ENCODE measurements at places on chromosomes 16 and 17.

- no peak for DNase-seq
Measured at GRCh38 chr17:39951924-39952679, 10.7 kb upstream of the GSDMA start.

GRCh38 chr17:3693829-3694231 is 2.1 kb downstream of the P2RX5 start:
- no peak for DNase-seq

DNA sequence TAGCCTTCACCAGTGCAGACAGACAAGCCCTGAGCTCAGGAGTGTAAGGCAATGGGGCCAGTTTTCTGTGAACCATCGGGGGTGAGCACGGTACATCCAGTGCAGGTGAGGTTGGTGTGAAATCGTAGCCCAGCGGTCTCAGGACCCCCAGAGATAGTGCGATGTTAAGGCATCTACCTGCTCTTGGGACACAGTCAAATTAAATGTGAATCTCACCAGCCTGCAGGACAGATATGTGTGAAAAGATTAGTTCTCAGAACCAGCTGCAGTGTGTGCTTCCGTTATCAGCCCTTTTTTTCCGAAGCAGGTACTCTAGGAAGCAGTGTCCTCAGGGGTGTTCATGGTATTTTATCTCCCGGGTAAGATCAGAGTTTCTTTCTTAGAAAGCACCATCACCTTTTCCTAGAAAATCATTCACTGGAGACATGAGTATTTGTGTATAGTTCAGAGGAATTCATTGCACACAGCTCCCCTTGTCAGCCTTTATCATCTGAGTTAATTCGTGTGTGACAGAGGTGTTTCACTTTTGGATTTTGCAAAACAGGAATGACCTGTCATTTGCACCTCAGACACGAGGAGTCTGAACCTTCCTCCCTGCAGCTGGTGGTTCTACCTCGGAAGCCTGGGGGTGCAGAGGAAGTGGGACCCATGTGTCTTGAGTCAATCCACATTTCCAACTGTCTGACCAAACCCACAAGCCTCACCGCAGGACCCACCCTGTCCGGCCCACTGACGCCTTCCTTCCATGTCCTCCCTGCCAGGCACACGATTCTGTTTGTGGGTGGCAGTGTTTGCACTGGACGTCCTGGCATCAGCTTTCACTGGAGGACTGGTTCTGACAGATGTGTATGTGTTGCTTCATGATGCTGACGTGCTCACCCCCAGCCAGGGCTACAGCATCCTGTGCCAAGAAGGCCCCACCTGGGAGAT is 107.8 kb downstream of the CLEC16A start:
- no peak for DNase-seq

DNA sequence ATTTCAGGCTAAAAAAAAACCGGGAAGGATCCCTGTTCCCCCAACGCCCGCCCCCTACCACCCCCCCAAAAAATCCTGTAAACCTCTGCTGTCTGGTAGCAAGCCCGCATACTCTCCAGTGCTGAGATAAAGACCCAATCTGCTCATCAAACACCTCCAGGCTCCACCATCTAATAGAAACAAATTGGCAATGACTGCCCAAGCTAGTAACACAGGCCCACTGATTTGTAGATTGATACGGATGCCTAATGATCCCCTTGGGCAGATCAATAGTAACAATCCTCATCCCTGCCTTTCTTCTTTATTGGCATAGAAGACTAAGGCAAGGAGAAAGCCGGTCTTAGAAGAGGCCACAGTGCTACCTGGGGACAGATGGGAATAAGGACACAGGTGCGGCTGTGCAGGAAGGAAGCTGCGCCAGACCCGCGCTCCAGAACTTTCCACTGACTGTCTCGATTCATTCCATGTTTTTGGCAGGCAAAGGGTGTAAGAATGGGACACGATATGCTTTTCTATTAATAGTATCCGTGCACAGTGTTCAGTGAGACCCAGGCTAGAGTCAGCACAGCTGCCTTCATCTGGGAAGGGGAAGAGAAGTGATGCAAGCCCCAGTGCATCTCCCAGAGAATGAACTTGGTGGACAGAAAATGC is 407.6 kb upstream of the PSMD7 start:
- no peak for DNase-seq

GRCh38 chr17:33623841-33624240 is 330.7 kb upstream of the ASIC2 start:
- DNase-seq = no peak

DNA sequence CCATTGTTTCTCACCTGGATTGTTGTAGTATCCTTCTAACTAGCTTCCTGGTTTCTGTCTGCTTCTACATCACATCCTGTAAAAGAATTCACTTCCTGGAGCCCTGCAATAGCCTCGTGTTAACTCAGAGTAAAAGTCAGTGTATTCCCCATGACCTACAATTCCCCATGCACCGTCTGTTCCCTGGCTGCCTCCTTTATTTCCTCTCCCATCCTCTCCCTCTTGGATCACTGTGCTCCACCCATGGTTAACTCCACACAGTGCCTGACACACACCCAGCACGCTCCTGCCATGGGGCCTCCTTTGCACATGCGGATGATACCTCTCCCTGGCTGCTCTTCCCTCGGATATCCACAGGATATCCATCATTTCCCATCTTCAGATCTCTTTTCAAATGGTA is 301.4 kb upstream of the IRX3 start:
- DNase-seq = no peak

DNA sequence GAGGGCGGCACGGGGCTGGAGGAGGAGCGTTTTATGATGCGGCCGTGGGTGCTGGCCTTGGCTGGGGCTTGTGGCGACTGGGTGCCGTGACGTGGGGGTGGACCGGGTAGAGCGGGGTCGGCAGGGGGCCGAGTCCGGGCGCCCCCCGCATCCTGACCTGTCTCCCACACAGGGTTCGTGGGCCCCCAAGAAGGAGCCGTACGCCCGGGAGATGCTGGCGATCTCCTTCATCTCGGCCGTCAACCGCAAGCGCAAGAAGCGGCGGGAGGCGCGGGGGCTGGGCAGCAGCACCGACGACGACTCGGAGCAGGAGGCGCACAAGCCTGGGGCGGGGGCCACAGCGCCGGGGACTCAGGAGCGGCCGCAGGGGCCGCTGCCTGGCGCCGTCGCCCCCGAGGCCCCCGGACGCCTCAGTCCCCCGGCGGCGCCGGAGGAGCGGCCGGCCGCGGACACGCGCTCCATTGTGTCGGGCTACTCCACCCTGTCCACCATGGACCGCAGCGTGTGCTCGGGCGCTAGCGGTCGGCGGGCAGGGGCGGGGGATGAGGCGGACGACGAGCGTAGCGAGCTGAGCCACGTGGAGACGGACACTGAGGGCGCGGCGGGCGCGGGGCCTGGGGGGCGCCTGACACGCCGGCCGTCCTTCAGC is 81.6 kb downstream of the ARHGAP23 start:
- no peak for DNase-seq

- DNase-seq = no peak
Measured at GRCh38 chr16:12679660-12680272, 123.9 kb downstream of the CPPED1 start.

DNA sequence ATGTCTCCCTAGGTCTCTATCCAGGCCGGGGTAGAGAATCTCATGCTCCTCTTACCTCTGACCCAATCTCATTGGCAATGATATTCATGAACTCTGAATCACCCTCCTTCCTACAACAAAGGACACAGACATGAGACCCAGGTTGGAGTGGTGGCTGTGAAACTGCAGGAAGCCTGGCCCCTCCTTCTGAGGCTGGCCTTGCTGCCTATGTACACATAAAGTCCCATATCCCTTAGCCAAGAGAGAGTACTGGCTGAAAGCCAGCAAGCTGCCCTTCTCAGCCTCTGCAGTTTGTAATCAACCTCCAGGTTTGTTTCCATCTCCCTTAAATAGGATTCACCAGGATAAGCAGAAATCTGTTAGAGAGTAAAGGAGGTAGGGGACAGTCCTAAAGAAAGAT is 10.6 kb downstream of the AARSD1 start:
- DNase-seq = no peak

- DNase-seq = no peak
Measured at GRCh38 chr17:70314506-70314905, 145.2 kb downstream of the KCNJ2 start.

DNA sequence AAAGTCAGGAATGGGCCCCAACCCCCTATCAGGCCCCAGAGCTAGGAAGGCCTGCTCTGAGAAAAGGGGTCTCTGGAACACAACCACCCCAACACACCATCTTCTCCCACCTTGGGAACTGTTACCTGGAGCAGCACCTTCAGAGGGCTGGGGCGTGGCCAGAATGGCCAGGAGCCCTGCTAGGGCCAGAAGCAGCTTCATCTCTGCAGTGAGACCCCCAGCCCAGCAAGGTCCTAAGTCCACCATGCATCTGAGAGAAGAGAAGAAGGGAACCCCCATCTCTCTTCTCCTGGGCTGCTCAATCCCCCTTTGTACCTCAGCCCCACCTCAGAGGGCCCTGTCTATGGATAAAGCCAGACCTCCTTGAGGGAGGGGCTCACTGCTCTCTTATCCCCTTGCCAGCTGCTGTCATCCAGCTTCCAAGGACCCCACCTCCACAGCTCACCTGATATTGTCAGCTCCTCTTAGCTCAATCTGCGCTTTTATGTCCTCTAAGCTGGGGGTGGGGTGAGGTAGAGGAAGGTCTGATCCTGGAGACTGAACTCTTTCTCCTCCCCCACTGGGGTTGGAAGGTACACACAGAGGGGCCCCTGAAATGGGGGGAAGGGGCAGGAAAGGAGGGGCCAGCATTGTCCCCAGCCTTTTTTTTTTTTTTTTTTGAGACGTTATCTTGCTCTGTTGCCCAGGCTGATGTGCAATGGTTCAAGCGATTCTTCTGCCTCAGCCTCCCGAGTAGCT is at the start of gene MPO:
TSS of gene MPO (minus strand) at position 456 of the 738 bp plus-strand sequence. CDS start at position 279, 177 bp downstream.
- DNase-seq = no peak

GRCh38 chr16:72410492-72410891 is 238.5 kb upstream of the PMFBP1 start:
- DNase-seq = no peak

DNA sequence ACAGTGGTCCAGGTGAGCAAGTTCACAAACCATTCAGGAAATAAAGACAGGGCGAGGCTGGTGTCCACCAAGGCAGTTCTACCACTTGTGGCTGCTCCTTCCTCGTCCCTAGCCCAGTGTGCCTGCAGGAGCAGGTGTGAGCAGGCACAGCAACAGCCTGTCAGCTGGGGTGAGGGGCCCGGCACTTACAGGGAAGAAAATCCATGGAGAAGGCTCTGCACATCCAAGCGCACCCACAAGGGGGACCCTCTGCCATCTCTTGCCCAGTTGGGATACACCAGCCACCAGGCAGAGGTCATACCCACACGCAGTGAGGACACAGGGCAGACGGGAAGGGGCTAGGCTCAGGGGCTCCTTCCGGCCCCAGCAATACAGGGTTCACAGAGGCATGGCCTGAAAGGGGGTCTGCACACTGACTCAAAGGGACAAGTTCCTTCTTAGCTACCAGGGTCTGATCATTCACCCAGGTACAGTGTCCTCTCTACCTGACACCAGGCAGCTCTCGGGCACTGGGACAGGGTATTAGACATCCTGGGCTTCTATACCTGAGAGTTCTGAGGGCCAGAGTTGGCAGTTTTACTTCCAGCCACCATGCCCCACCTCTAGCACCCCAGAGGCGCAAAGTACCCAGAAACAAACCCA is 27.0 kb downstream of the CDIP1 start:
- DNase-seq = peak; percentile 76

DNA sequence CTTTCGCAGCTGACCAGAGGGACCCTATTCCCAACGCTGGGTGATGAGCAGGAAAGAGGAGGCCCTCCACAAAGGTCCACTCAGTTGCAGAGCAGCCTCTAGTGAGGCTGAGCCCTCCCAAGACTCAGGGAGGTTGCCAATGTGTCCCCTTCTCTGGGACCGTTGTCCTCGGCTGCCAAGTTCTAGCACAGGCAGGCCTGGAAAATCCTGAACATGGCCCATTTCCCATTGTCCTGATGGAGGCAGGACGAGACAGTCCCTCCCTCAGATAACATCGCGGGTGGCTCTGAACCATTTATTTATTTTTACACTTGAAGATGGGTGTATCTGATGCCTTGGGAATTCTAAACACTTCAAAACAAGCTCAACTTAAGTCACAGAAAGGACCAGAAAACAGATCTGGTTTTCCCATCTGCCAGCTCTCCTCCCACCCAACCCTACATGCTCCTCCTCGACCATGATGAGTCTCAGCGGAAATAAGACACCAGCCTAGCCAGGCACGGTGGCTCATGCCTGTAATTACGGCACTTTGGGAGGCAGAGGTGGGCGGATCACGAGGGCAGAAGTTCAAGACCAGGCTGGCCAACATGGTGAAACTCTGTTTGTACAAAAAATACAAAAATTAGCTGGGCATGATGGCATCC is 12.8 kb downstream of the CDIP1 start:
- no peak for DNase-seq

DNA sequence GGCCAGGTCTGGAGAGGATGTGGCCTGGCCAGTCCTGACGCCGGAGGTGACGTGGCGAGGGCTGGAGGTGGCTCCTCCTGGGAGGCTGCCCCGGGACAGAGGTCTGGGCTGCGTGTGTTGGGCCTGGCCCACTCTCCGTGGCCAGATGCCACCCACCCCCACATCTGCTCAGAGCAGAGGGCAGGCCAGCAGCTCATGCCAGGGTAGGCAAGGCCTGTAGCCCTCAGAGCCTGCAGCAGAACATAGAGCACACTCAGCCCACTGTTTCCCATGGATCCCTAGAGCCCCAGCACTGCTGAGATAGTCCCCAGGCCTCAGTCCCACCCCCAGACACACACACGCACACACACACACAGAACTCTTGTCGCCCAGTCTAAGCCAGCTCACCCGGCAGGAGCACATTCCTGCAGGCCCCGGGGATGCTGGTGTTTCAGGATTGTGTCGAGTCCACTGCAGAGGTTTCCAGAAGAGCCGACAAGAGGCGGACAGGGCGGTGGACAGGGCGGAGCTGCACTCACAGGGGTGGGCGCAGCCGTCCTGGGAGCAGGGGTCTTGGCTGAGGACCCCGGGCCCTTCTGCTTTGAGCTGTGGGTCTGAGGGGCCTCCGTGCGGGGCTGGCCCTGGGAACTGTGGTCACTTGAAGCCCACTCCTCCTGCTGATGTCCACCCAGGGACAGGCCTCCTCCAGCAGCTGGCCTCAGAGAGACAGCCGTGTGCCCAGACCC is 33.4 kb downstream of the SOX8 start:
- no peak for DNase-seq
